ENCODE measurements at places on chromosomes 7 and 10.

GRCh38 chr7:41167836-41168235, 535.1 kb downstream of the INHBA start:
- DNase-seq = no peak

- DNase-seq = no peak
Measured at GRCh38 chr10:133208466-133208865, 21.6 kb upstream of the UTF1 start.

- DNase-seq = no peak
Measured at GRCh38 chr10:88092973-88093372, 229.5 kb downstream of the PTEN start.

- DNase-seq = peak; percentile 21
Measured at GRCh38 chr10:87659571-87660483, at the start of gene PAPSS2. Gene PAPSS2, plus strand, starts transcription at chr10:87659878. Its CDS starts 104 bp downstream, at chr10:87659982.

- no peak for DNase-seq
Measured at GRCh38 chr7:103528152-103528551, 82.1 kb upstream of the SLC26A5 start.

- peak; percentile 82 for DNase-seq
Measured at GRCh38 chr7:51162724-51163329, 153.8 kb downstream of the COBL start.

- DNase-seq = no peak
Measured at GRCh38 chr7:90597563-90598253, 1.6 kb downstream of the CDK14 start.

DNA sequence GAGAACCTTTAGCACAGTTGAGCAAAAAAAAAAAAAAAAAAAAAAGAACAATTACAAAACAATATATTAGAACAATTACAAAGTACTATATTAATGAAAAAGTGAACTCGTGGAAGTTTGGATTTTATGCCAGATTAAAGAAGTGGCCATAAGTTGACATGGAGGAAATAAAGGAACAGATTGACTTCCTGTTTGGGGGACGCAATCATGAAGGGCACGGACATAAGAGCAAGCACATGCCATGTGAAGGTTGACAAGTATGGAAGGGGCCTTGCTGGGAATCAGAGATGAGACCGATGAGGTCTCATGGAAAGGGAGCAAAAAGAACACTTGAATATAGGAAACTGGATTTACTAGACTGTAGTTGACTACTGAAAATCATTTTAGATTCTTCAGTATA, 61.7 kb downstream of the ICA1 start:
- no peak for DNase-seq

GRCh38 chr10:95628786-95629185, 27.7 kb downstream of the ALDH18A1 start:
- no peak for DNase-seq

GRCh38 chr10:76298329-76298728, 866.9 kb downstream of the LRMDA start:
- no peak for DNase-seq

GRCh38 chr10:128843972-128844371, 623.1 kb upstream of the MGMT start:
- no peak for DNase-seq

DNA sequence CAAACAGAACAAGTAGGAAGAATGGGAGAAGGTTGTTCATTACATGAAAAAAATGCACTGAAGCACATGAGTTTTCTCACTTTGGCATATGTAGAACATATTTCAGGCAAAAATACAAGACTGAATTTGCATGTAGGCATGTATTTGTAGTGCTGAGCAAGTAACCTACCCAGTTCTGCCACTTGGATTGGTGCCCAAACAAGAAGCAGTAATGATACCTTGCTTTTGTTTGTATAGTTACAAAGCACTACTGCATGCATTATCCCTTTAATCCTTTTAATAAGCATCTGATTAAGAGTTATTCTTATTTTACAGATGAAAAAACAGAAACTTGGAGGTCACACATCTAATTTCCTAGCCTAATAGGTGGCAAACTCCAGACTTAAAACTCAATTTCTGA, 23.1 kb upstream of the CTTNBP2 start:
- no peak for DNase-seq

DNA sequence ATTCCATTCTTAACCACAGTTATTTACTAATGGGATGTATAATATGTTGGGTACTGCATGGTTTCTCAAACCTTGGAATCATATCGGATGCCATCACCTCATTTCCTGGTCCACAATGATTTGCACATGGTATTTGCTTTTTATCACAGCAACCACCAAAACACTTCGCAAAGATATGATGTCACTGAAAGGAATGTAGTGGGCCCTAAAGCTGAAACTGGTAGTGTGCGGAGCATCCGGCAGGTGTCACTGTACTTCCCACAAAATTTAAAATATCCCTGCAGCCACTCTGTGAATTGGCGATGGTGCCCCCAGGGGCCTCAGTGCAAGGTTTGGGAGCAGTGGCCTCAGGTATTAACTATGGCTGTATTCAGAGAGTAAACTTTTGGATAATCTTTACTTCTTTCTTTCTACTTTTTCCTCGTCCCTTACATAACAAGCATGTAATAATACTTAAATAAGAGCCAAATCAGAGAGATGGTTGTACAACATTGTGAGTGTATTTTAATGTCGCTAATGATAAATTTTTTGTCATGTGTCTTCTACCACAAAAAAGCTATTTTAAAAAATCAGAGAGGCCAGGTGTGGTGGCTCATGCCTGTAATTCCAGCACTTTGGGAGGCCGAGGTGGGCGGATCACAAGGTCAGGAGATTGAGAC, 66.2 kb downstream of the FAM241B start:
- no peak for DNase-seq

- DNase-seq = no peak
Measured at GRCh38 chr10:102406815-102407214, 11.3 kb downstream of the NFKB2 start.

GRCh38 chr10:22342421-22342820, 2.9 kb upstream of the SPAG6 start:
- no peak for DNase-seq

GRCh38 chr10:47028466-47028865, 117.2 kb downstream of the PTPN20 start:
- no peak for DNase-seq

DNA sequence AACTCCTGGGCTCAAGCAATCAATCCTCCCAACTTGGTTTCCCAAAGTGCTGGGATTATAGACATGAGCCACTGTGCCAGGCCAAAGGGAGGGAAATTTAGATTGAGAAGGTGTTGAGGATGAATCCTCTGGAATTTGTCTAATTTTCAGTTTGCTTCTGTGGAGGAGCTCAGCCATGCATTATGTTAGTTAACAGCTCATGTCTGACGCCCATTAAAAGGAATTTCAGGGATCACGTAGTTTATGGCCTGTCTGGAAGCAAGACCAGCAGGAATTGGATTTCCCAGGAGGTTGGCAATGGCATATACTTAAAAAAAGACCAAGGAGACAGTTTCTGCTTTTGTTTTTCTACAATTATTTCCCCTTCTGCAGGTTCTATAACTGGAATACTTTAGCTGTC, 165.7 kb downstream of the OTUD1 start:
- no peak for DNase-seq

DNA sequence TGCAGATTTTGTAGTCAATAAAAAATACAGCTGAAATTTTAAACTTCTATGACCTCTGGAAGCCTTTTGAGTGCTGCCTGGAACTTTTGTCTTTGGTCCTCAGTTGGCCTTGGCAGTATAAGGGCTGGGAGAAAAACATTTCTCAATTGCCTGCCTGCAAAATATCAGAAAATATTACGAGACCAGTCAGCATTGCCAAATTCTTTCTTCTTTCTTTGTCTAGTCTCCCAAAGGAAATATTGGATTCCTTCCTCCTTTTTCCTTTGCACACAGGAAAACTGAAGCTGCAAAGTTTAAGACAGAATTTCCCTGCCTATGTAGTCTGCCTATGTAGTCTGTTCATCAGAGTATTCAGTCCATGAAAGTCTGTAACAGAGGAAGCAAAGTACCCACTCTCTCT, 95.9 kb downstream of the CHRM2 start:
- no peak for DNase-seq

DNA sequence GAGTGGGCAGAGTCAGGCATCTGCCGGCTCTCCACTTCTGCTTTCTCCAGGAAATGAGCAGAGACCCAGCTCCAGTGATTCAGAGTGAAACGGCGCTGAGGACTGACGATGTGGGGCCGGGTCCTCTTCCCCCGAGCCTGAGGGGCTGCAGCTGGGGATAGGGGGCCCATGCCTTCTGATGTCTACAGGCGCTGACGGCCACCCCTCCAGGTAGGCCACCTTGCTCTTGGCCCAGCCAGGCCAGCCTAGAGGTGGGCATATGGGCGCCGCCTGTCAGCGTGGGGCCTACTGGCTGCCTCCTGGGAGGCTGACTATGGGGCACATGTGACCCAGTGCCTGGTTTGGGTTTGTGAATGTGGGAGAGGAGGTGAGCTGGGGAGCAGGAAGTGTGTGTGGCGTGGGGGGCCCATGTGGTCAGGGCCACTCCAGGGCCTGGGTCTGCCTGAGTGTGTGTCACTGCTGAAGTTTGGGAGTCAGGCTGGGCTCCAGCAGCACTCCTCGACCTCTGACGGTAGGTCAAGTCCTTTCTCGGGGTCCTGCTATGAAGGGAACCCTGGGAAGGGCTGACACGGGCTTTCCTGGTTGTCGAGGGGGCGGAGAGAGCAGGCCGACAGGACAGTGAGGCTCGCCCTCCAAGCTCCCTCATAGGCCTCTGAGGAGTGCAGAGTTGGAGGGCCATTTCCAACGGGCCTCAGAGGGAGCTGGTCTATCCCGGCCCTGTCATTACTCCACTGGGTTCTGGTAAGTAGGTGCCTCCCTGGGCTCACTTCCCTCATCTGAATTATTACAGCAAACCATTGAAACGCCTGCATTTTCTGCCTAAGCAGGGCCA, at the start of gene WDFY4:
Gene WDFY4 (plus strand): TSS at position 82 of the 832 bp plus-strand sequence. CDS start 24,860 bp downstream, outside the sequence.
- no peak for DNase-seq

DNA sequence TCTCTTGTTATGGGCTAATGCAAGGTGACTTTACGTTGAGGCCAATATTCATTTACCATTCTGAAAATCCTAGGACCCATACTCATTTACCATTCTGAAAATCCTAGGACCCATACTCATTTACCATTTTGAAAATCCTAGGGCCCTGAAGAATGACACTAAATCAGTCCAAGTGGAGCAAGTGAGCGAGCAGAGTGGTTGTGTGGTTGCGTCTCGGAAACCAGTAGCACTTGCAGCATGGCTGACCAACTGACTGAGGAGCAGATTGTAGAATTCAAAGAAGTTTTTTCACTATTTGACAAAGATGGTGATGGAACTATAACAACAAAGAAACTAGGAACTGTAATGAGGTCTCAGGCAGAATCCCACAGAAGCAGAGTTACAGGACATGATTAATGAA, 6.9 kb downstream of the SAR1A start:
- DNase-seq = no peak

DNA sequence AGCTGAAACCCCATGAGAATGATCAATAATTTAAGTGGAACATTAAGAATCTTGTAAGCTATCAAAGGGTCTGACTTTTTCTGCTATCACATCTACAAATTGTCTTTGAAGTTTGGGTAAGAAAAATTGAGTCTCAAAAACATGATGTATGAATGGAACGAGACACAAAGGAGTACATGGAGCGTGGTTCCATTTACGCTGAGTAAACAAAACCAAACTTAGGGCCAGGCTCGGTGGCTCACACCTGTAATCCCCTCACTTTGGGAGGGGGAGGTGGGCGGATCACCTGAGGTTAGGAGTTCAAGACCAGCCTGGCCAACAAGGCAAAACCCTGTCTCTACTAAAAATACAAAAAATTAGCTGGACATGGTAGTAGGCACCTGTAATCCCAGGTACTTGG, 24.3 kb downstream of the SMC3 start:
- no peak for DNase-seq

GRCh38 chr7:19104811-19105210, 12.6 kb downstream of the TWIST1 start:
- DNase-seq = no peak

GRCh38 chr7:46207931-46208634, 287.0 kb upstream of the IGFBP3 start:
- DNase-seq = no peak

DNA sequence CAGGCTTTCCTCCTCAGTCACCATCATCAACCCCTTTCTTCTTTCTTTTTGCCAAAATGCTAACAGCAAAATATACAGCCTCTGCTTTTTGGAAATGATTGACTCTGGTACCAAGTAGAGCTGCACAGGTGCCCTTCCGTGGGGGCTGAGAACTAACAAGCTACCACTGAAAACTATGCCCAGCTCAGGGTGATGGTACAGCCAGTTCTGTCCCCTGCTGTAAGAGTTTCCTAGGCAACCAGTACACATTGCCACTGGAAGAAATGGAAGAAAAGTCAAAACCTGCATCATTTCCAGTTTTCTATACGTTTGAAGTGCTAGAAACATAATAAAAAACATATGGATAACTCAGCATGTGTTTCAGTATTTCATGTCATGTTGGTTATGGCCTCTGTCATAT, 297.5 kb downstream of the PRKG1 start:
- DNase-seq = no peak
